Uterus (tissue), 4 donors: ENCODE measurements at places on chromosomes 12 and 14. TPM values are rescaled to one million over a fixed set of nuclear protein-coding genes. Genes with fewer than 3 reads are reported as not detected.

PLEKHH1 gene
- 5.9 TPM for total RNA-seq

DNA sequence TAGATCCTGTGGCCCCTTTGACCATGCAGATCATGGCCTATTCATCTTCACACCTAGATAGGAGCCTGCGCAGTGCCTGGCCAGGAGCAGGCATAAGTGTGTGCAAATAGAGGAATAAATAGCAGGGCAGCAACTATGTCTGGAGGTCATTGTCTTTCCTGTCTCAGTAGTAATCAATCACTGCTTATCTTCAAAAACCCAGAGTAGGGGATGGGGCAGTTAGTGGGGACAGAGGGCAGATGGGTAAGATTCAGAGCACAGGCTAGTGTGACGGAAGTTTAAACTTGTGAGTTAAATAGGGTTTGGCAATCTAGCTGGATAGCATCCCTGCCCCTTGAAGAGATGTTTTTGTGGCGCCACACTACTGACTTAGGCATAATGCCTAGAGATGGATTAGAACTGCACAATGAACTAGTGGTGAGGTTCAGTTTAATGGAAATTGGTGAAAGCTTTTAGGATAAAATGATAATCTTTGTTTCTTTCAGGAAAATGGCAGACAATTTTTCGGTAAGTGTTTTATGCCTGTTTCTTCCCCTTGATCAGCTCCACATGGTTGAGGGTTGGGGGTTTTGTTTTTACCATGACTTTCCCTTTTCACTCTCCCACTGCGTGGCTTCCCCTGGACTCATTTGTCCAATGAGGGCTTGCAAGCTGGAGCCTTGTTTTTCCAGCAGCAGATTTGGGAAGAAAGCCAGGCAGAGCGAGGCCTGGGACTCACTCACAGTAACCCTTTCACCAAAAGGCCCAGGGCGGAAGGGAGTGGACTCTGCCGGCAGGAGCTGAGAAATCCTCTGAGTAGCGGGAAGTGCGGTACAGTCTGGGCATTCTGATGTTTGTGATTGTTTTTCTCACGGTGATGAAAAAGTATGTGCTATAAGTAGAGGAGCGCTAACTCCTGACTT is 8.1 kb downstream of the LGALS3 start:
- DNase-seq, result peak; percentile 80
- H3K27ac ChIP-seq, result peak overlapping the region; percentile 80
- peak overlapping the region; percentile 10 for H3K4me3 ChIP-seq
- no peaks in the 10 kb centered on the region for H3K36me3 ChIP-seq

MEG3 gene
- 195 TPM for total RNA-seq

IL26 gene
- not detected for total RNA-seq

GDF3 gene
- not detected for total RNA-seq

ALDH2 gene
- total RNA-seq, result 97.1 TPM

DNA sequence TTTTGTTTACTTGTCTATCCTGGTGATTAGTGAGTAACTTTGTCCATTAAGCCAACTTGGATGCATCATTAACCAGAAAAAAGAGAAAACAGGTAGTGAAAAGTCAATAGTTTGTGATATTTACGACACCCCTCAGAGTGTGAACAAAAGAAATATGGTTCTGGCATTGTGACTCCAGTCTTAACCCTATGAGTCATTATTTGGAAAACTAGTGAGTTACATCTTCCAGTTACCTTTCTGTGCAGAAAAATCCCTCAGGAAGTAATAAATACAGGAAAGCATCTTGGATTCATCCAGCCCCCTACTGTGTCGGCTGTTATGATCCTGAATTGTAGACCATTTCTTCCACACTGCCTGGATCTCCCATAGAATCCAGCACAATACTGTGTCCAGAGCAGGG is 379.1 kb downstream of the GALC start:
- peak overlapping the region; percentile 55 for H3K27ac ChIP-seq
- H3K36me3 ChIP-seq, result no peaks in the 10 kb centered on the region
- H3K27me3 ChIP-seq, result no peaks in the 10 kb centered on the region
- no peak for DNase-seq

FGF6 gene
- total RNA-seq, result not detected

DNA sequence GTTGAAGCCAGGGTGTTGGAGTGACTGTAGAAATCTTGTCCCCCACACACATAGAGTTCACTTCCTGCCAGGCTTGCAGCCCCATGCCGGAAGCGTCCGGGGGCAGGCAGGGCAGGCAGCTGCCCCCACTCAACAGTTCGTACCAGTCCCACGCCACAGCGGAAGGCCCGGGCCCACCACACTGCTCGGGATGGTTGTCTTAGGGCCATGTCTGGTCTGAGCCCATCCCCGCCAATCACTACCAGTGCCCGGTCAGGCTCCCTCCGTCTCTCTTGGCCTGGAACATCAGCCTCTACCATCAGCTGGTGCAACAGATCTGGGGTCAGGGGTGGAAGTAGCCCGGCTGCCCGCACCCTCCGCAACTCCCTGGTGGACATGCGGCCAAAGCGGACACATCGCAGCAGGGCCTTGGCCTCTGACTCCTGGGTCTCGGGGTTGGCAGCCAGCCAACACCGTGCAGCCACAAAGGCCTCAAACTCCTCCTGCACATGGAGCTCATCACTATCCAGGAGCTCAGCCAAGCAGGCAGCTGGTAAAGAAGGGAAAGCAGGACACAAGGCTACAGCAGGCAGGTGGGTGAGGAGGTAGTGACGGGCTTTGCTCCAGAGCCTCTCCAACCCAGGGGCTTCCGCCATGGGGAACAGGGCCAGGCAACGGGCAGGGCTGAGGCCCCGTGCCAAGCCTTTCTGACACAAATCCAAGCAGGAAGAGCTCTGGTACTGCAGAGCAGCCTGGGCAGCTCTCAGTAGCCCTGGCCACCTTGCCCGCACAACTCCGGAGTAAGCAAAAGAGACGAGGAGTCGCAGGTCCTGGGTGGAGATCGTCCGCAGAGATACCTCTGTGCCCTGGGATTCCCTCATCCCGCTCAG is 5.9 kb downstream of the KLHL33 start:
- no peak for DNase-seq
- H3K4me1 ChIP-seq, result no peaks in the 10 kb centered on the region
- H3K4me3 ChIP-seq, result no peak overlapping the region
- no peaks in the 10 kb centered on the region for H3K27me3 ChIP-seq
- no peaks in the 10 kb centered on the region for H3K36me3 ChIP-seq

ETFBKMT gene
- 7.8 TPM for total RNA-seq

ARHGEF25 gene
- 91.4 TPM for total RNA-seq
